ENCODE measurements at places on chromosomes 11 and 22. TPM values are rescaled to one million over a fixed set of nuclear protein-coding genes. Genes with fewer than 3 reads are reported as not detected.

CCDC116 gene
- polyA plus RNA-seq = 0.17 TPM

DNA sequence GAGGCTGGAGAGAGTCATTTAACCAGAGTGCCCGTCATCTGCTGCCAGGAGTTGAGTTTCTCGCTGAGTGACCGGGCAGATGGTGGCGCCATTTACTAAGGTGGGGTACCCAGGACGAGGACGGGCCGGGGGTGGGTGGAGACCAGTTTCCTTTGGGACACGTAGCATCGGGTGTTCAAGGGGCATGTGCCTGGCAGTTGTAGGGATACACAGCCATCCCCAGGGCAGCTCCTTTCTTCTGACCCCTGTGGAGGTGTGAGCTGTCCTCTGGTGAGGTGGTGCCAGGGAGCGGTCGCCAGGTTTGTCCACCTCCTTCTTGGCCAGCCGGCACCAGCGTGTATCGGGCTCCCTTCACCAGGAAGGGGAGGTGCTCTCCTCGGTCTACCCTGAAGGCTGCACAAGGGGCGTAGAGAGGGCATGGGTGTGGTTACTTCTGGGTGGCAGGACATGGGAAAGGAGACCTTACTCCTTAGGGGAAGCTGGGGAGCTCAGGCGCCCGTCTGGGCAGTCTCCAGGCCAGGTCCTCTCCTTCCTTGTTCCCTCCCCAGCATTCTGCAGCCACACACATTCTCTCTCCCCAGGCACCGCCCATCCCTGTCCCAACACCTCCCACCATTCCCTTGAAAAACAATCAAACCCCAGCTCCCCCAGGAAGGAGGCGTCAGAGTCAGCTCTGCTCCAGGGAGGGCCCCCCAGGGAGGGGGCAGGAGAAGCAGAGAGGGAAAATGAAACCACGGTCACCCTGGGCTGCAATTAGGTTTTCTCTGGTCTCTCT, 10.3 kb upstream of the MB start:
- DNase-seq = peak; percentile 74

GRCh38 chr11:117009905-117010605, 88.2 kb downstream of the SIK3 start:
- no peak for DNase-seq

- DNase-seq = no peak
Observed at GRCh38 chr22:50720301-50721256, 17.4 kb upstream of the ACR start.

DNA sequence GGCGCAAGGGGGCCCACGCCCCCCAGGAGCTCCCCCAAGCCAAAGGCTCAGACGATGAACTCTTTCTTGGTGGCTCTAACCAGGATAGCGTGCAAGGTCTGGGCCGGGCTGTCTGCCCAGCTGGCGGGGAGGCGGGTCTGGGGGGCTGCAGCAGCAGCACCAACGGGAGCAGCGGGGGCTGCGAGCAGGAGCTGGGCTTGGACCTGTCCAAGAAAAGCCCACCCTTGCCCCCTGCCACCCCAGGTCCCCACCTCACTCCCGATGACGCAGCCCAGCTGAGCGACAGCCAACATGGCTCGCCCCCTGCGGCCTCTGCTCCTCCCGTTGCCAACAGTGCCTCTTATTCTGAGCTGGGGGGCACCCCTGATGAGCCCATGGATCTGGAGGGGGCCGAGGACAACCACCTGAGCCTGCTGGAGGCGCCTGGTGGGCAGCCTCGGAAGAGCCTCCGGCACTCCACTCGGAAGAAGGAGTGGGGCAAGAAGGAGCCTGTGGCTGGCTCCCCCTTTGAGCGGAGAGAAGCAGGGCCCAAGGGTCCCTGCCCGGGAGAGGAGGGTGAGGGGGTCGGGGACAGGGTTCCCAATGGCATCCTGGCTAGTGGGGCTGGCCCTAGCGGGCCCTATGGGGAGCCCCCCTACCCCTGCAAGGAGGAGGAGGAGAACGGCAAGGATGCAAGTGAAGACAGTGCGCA, 21.6 kb upstream of the TMEM191C start:
- no peak for DNase-seq

SPINDOC gene
- 21.7 TPM for polyA plus RNA-seq

- DNase-seq = no peak
Observed at GRCh38 chr22:49825436-49825835, 2.2 kb downstream of the BRD1 start.
